Activated CD4-positive, alpha-beta T cell treated with anti-CD3 and anti-CD28 coated beads, Interleukin-2, amount 10 ng/mL, durations not matched to agents 24 days and 14 days (primary cell): ENCODE measurements at places on chromosomes 1 and 21. TPM values are rescaled to one million over a fixed set of nuclear protein-coding genes. Genes with fewer than 3 reads are reported as not detected.

The ERVH48-1 gene
- total RNA-seq = 0.44 and 0.47 TPM in 2 replicates

DNA sequence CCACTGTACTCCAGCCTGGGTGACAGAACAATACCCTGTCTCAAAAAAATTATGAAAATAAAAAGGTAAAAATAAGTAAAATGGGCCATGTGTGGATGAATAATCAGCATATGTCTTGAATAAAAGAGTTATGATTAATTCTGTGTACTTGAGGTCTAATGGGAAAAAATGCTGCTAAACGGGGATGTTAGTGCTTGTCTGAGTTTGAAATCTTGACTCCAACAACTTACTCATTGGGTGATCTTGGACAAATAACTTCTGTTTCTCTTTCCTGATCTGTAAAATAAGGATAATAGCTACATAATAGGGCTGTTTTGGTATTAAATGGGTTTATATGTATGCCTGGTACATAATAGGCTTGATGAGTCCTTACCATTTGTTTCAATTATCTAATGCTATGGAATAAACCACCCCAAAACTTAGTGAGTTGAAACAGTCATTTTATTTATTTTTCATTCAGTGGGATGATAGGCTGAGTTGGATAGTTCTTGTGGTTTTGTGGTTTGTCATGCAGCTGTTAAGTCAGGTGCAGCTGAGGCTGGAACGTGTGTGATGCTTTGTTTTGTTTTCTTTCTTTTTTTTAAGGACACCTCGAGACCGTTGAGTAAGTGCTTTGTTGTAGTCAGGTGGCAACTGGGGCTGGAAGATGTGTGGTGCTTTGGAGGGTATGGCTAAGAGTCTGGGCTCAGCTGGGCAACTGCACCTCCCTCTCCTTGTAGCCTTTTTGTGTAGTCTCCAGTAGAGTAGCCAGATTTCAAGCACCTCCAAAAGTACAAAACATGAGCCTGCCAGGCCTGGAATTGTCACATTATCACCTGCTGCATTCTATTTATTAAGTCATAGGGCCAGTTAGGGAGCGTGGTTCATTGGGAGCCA, 4.9 kb downstream of the MDM4 start:
- no peaks in the 10 kb centered on the region for H3K27me3 ChIP-seq
- peaks cover 48% of the 10 kb centered on the region for H3K4me1 ChIP-seq
- DNase-seq = peak; percentile 90
- H3K27ac ChIP-seq = peak overlapping the region; percentile 88

The HAPLN2 gene
- not detected in 2 replicates for total RNA-seq

DNA sequence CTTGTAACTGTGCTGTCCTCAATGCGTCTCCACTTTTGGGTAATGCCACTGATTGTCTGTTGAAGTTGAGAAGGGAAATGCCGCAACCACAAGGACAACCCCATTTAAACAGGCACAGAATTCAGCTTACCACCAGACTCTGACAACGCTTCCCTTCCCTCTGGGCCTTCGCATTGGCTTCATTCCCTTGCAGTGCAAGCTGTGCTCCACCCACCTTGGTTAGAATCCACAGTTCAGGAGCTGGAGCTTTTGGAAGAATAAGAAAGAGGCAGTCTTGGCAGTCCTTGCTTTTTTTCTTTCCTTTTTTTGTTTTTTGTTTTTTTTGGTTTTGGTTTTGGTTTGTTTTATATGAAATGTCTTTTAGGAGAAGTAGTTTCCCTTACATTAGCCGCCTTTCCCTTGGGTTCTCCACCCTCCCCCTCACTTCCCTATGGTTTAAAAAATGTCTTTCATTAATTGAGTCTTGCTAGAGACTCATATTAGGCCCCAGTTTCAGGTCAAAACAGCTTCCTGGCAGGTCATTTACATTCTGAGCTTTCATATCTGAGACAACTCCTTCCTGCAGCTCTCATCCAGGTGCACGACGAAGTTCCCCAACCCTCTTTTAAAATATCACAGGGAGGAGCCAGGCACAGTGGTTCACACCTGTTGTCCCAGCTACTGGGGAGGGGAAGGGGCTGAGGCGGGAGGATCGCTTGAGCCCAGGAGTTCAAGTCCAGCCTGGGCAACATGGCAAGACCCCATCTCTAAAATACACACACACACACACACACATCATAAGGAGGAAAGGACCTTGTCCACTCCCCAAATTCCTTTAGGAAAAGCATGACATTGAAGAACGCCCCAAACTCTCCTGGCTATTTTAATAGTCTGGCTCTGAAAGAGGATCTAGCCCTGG, 20.7 kb upstream of the LAX1 start:
- peak overlapping the region; percentile 85 for H3K27ac ChIP-seq
- no peaks in the 10 kb centered on the region for H3K27me3 ChIP-seq

The CLDN17 gene
- not detected in 2 replicates for total RNA-seq

DNA sequence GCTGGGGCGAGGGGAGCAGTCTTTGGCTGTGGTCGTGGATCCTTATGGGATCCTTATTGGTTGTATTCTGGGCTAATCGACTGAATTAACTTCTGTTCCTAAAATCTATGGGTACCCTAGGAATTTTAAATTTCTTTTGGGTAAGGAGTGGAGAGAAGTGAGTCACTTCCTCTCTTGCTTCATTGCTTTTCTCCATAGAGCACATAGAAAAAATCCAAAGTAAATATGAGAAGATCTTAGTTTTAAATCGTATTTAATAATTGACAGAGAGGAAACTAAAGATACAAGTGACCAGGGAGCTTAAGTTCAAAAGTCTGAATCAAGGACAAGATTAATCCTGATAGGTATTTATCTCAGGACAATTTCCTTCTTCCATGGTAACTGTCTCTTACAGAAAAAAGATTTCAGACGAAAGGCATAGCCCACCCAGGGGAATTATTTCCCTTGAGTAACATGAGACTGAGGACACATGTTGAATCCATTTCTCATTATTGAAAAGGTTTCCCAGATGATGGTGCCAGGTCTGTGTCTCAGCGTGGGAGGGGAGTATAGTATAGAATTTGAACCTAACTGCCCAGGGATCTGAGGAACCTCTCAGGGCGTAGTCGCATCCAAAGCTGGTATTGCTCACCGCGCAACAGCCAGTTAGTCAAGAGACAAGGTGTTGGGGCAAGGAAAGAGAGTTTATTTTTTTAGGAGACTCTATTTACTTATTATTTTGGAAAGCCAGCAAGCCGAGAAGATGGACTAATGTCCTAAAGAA, 28.7 kb upstream of the FASLG start:
- H3K27me3 ChIP-seq = peaks cover 13% of the 10 kb centered on the region
- H3K4me1 ChIP-seq = peaks cover 37% of the 10 kb centered on the region
- no peak overlapping the region for H3K4me3 ChIP-seq
- H3K27ac ChIP-seq = peak overlapping the region; percentile 43

The GIPC2 gene
- total RNA-seq = 0.05 TPM in 1 of 2 replicates, not detected in the other

DNA sequence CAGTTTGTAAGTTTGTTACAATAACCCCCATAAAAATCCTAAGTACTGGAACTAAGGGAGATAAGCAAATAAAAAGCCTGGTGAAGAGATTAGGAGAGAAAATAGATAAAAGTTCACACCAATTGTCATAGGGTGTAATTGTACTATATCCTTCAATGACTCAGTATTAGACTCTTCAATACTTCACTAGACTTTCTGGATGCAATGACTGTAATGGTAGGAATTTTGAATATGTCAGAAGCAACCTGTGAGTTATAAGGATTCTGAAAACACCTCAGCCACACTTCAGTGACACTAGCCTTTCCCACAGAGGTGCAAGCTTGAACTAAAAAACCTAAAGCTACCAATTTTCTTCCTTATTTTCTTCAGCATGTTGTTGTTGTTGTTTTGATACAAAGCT, 147.9 kb downstream of the PTGER3 start:
- H3K4me1 ChIP-seq = no peaks in the 10 kb centered on the region
- H3K27ac ChIP-seq = no peak overlapping the region
- H3K36me3 ChIP-seq = no peaks in the 10 kb centered on the region
- no peak overlapping the region for H3K4me3 ChIP-seq
- no peak for DNase-seq

DNA sequence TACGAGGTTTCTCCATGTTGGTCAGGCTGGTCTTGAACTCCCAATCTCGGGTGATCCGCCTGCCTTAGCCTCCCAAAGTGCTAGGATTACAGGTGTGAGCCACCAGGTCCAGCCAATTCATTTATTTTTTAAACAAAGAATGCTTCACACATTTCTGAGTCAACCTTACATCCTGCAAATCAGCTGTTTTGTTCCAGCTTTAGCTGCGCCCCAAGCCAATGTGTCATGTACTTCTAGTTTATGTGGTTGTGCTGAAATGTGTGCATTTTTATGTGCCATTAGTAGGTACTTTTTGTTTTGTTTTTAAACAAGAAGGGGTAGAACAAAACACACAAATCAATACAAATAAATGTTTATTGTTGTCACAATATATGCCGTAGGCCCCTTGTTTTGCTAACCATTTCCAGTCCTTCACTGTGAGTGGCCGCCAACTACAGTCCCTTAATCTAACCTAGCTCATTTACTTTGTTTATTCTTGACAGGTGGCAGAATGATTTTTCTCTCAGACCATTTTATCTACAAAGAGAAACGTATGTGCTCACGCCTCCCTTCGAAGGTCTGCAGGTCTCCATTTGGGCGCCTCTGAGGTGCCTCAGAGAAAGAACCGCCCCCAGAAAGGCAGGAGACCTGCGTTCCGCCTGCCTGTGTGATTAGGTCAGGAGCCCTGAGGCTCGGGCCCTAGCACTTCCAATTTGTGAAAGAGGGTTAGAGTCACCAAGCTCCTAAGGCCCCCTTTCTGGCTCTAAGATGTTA, 2.8 kb upstream of the CASQ2 start:
- no peak overlapping the region for H3K27ac ChIP-seq
- peak; percentile 15 for DNase-seq
- no peaks in the 10 kb centered on the region for H3K36me3 ChIP-seq

The LAMB3 gene
- total RNA-seq = 20.3 and 21.0 TPM in 2 replicates

The INAVA gene
- total RNA-seq = not detected in 2 replicates

GRCh38 chr1:69246109-69246508, 321.6 kb upstream of the LRRC7 start:
- no peak overlapping the region for H3K27ac ChIP-seq
- H3K27me3 ChIP-seq = no peaks in the 10 kb centered on the region
- no peak for DNase-seq
- no peak overlapping the region for H3K4me3 ChIP-seq

The DRAXIN gene
- total RNA-seq = not detected in 2 replicates

The CELA2A gene
- not detected in 2 replicates for total RNA-seq

GRCh38 chr1:226647719-226648118, 91.4 kb downstream of the ITPKB start:
- no peak for DNase-seq
- H3K4me1 ChIP-seq = peaks cover 53% of the 10 kb centered on the region
- no peak overlapping the region for H3K4me3 ChIP-seq
- H3K27ac ChIP-seq = no peak overlapping the region

GRCh38 chr1:9873992-9874391, 36.1 kb downstream of the CTNNBIP1 start:
- no peaks in the 10 kb centered on the region for H3K36me3 ChIP-seq
- no peaks in the 10 kb centered on the region for H3K27me3 ChIP-seq
- peaks cover 4% of the 10 kb centered on the region for H3K4me1 ChIP-seq
- no peak overlapping the region for H3K4me3 ChIP-seq

DNA sequence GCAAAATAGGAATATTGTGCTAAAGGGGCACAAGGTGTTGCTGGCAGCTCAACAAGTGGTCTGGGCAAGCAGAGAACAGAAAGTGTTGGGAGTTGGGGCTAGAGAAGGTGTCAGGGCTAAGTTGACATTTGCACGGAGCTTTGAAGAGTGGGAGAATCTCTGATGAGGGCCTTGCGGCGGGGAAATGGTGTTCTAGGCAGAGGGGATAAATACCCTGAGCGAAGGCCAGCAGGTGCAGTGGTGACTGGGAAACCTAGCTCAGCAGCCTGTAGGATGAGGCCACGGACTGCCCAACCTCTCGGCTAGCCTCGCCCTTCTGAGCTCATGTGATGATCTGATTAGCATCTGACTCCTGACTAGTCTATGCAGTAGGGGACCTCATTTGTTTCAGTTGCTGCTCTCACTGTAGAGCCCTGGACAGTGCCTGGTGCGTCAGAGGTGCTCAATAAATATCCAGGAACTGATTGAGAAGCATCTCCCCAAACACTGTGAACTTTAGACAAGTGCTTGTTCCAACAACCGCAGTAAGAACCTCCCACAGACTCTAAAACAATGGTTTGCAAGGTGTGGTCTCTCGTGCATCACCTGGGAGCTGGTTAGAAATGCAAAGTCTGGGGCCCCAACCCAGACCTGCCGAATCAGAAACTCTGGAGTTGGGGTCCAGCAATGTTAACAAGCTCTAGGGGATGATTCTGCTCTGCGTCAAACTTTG, 1.0 kb upstream of the FOXO6 start:
- DNase-seq = no peak
- H3K36me3 ChIP-seq = no peaks in the 10 kb centered on the region
- H3K27ac ChIP-seq = peak overlapping the region; percentile 19
- peak overlapping the region; percentile 66 for H3K4me3 ChIP-seq
- H3K4me1 ChIP-seq = no peaks in the 10 kb centered on the region

GRCh38 chr1:58572690-58573089, 4.4 kb downstream of the TACSTD2 start:
- peaks cover 1% of the 10 kb centered on the region for H3K36me3 ChIP-seq
- H3K4me3 ChIP-seq = no peak overlapping the region
- H3K4me1 ChIP-seq = peaks cover 30% of the 10 kb centered on the region
- no peak for DNase-seq

DNA sequence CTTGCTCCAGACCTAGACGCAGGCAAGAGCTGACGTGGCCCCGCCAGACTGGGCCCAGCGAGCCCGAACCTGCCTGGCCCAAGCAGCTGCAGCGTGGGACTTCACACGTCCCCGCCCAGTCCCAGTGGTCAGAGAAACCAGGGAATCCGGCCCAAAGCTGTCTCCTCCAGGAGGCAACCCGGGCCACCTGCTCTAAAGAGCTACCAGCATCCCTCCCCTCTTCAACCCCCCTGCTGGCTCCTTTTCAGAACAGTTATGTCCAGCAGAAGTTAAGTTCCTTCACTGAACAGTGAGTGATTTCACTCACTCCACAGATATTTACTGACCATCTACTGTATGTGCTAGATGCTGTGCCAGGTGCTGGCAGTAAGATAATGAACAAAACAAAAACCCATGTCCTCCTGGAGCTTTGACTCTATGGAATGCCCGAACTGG, 2.1 kb upstream of the EFNA1 start:
- DNase-seq = no peak
- H3K4me1 ChIP-seq = peaks cover 25% of the 10 kb centered on the region
- H3K36me3 ChIP-seq = no peaks in the 10 kb centered on the region
- H3K27me3 ChIP-seq = peaks cover 55% of the 10 kb centered on the region
- peak overlapping the region; percentile 23 for H3K4me3 ChIP-seq
- no peak overlapping the region for H3K27ac ChIP-seq

GRCh38 chr21:45320261-45321025, 32.7 kb upstream of the POFUT2 start:
- DNase-seq = no peak
- peaks cover 2% of the 10 kb centered on the region for H3K27me3 ChIP-seq
- peaks cover 4% of the 10 kb centered on the region for H3K4me1 ChIP-seq
- H3K36me3 ChIP-seq = no peaks in the 10 kb centered on the region
